ENCODE measurements at places on chromosomes 7 and 10.

GRCh38 chr10:6643962-6644361, 63.9 kb upstream of the PRKCQ start:
- no peak for DNase-seq

DNA sequence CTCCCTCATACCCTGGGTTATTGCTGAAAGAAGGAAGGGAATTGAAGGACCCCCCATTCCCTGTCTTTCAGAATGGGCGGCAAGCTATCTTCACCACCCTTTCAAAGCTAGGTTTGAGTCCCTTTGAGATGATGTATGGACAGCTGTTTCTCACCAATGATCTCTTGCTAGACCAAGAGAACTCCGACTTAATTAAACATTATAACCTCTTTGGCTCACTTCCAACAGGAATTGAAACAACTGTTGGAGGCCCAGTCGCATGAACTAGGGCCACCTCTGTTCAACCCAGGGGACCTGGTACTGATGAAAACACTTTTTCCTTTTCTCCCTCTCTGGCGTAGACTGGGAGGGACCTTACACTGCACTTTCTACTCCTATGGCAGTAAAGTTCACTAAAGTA, 110.6 kb downstream of the ITGB8 start:
- no peak for DNase-seq

GRCh38 chr7:23898619-23899018, 188.6 kb downstream of the STK31 start:
- no peak for DNase-seq

DNA sequence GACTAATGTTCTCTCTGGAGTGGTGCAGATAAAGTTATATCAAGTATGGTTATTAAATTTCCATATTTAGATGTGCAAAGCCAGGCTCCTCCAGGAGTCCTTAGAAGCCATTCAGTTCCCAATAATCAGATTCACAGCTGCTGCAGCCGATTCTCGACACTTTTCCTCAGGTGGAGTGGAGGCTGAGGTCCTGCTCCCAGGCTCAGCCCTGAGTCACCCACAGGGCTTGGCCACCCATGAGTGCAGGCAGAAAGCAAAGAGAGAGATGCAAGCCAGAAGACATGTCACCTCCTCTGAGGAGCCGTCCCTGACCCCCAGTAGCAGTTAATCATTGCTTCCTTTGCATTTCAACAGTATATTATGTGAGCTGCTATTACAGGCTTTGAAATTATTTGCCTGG, 36.3 kb upstream of the NANOS1 start:
- DNase-seq: no peak

Data from A549 (cell line).